ENCODE measurements at places on chromosomes 11 and 22. TPM values are rescaled to one million over a fixed set of nuclear protein-coding genes. Genes with fewer than 3 reads are reported as not detected.

DNA sequence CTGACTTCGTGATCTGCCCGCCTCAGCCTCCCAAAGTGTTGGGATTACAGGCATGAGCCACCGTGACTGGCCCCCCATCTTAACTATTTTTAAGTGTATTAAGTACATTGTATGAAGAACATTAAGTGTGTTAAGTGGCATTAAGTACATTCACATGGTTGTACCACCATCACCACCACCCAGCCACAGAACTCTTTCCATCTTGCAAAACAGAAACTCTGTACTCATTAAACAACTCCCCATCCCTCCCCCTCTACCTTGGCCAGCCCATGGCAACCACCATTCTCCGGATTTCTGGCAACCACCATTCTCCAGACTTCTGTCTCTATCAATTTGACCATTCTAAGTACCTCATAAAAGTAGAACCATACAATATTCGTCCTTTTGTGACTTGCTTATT is 17.8 kb upstream of the PEX26 start:
- H3K4me1 ChIP-seq: peaks cover 2% of the 10 kb centered on the region
- DNase-seq: no peak
- no peaks in the 10 kb centered on the region for H3K36me3 ChIP-seq
- no peak overlapping the region for H3K4me3 ChIP-seq
- peaks cover 12% of the 10 kb centered on the region for H3K27me3 ChIP-seq

GRCh38 chr11:30760345-30760744 is 174.2 kb upstream of the MPPED2 start:
- no peaks in the 10 kb centered on the region for H3K36me3 ChIP-seq
- H3K27me3 ChIP-seq: peaks cover 14% of the 10 kb centered on the region
- no peak overlapping the region for H3K4me3 ChIP-seq
- DNase-seq: no peak

DNA sequence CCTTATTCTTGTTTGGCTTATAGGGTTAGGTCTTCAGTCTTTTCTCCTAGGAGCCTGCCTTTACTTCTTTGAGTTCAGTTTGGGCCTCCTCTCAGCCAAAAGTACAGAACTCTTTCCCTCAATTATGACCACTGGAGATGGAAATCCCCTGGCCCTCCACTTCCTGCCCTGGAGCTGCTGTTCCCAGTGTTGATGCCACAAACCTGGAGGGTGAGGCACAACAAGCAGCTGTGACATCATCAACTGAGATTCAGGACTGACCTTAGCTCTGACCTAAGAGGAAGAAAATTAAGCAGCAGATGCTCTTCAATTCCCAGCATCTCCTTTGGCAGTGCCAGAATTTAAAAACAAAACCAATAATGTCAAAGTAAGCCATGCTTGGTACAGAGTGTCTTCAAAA is 3.0 kb downstream of the ABTB2 start:
- H3K27ac ChIP-seq: no peak overlapping the region
- no peak overlapping the region for H3K4me3 ChIP-seq
- peaks cover 22% of the 10 kb centered on the region for H3K4me1 ChIP-seq
- peaks cover 1% of the 10 kb centered on the region for H3K36me3 ChIP-seq
- H3K27me3 ChIP-seq: peaks cover 53% of the 10 kb centered on the region
- no peak for DNase-seq

GRCh38 chr22:36510966-36511881 is 4.4 kb upstream of the FOXRED2 start:
- H3K27me3 ChIP-seq: no peaks in the 10 kb centered on the region
- no peak overlapping the region for H3K4me3 ChIP-seq
- peaks cover 49% of the 10 kb centered on the region for H3K36me3 ChIP-seq
- peaks cover 10% of the 10 kb centered on the region for H3K4me1 ChIP-seq
- H3K27ac ChIP-seq: peak overlapping the region; percentile 76

- H3K36me3 ChIP-seq: no peaks in the 10 kb centered on the region
- H3K4me1 ChIP-seq: peaks cover 24% of the 10 kb centered on the region
- H3K27ac ChIP-seq: no peak overlapping the region
- no peak for DNase-seq
Measured at GRCh38 chr11:126086248-126086647, 23.6 kb upstream of the CDON start.

GRCh38 chr11:124753205-124753604 is 1.1 kb upstream of the VSIG2 start:
- H3K4me1 ChIP-seq: peaks cover 7% of the 10 kb centered on the region
- no peak overlapping the region for H3K27ac ChIP-seq
- peaks cover 3% of the 10 kb centered on the region for H3K36me3 ChIP-seq
- peaks cover 23% of the 10 kb centered on the region for H3K27me3 ChIP-seq

DNA sequence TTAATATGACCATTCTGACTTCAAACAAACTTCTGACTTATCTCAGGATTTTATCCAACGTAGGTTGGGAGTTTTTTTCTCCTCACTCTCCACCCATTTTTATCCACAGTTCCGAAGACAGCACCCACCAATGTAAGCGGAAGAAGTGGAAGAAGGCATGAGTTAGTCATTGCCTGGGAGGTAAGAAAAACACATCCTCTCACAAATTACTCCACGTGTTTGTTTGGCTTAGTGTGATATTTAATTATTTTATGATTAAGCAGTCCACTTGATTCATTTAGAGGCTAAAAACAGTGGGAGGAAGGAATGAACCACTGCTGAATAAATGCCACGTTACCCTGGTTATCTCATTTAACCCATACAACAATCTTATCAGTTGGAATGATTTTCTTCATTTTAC is 389.6 kb upstream of the ARHGAP42 start:
- no peaks in the 10 kb centered on the region for H3K36me3 ChIP-seq
- DNase-seq: no peak
- H3K4me1 ChIP-seq: no peaks in the 10 kb centered on the region

DNA sequence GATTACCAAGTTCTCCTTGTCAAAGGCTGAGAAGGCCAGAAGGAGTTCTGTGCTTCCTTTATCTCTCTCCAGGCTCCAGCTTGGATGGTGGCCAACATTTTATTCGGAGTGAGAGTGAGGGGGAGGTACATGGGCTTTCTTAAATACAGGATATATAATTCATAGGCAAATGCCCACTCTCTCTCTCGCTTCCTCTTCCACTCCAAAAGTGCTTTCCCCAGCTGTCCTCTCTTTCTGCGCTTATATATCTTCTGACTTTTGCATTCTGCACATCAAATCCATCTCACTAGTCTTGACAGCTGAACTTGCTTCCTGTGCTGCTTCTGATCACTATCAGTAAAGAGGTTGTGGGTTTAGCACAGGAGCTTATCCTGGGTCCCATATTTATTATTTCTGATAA is 125.4 kb upstream of the ARHGAP20 start:
- H3K4me3 ChIP-seq: no peak overlapping the region
- no peak for DNase-seq
- H3K27ac ChIP-seq: no peak overlapping the region
- H3K27me3 ChIP-seq: no peaks in the 10 kb centered on the region

DNA sequence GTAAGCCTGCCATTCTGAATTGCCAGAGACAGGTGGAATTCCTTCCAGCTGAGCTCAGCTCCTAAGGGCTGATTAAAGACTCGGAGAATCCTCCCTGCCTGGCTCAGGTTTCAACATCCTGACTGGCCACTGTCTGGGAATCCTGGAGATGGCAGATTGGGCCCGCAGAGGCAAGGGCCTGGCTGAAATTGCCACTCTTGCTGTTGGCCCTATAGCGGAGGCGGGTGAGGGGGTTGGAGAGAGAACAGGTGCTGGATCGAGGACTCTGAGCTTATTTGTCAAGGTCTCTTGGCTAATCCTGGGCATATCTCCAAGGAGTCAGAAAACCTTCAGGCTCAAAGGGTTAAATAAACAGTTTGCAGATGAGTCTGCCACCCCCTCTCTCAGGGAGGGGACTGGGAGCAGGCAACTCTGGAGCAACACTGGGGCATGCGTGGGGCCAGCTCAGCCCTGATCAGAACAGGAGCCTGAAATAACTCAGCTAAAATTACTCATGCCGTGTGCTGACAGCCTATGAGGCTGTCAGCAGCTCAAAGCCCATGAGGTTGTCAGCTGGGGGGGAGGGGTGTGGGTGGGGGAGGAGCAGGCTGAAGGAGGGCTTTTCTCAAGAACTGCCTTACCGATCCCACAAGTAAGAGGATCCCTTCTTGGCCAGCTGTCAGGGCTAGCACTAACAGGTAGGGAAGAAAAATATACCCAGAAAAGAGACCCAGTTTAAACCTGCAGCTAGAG is 14.7 kb upstream of the MFRP start:
- peaks cover 47% of the 10 kb centered on the region for H3K27me3 ChIP-seq
- H3K4me1 ChIP-seq: peaks cover 8% of the 10 kb centered on the region
- no peaks in the 10 kb centered on the region for H3K36me3 ChIP-seq
- H3K4me3 ChIP-seq: no peak overlapping the region
- H3K27ac ChIP-seq: no peak overlapping the region

- H3K27me3 ChIP-seq: no peaks in the 10 kb centered on the region
- H3K4me1 ChIP-seq: peaks cover 31% of the 10 kb centered on the region
- H3K36me3 ChIP-seq: peaks cover 14% of the 10 kb centered on the region
- no peak overlapping the region for H3K4me3 ChIP-seq
Measured at GRCh38 chr11:10864688-10865087, 6.8 kb upstream of the ZBED5 start.

DNA sequence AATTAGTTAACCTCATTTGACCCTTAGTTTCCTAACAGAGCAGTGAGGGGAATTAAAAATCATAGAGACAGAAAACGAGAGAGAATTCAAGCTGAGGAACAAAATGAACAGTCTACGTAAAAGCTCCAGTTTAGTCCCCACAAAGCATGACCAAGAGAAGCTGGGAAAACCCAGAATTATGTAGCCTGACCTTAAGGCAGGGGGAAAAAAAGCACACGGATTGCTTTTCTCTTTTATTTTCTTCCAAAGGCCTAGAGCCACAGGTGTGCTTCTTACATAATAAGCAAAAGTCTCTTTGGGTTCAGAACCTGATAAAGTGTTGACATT is 514 bp upstream of the AMBRA1 start:
- H3K27ac ChIP-seq: peak overlapping the region; percentile 91
- peaks cover 29% of the 10 kb centered on the region for H3K4me1 ChIP-seq
- peak overlapping the region; percentile 99 for H3K4me3 ChIP-seq
- no peak for DNase-seq

DNA sequence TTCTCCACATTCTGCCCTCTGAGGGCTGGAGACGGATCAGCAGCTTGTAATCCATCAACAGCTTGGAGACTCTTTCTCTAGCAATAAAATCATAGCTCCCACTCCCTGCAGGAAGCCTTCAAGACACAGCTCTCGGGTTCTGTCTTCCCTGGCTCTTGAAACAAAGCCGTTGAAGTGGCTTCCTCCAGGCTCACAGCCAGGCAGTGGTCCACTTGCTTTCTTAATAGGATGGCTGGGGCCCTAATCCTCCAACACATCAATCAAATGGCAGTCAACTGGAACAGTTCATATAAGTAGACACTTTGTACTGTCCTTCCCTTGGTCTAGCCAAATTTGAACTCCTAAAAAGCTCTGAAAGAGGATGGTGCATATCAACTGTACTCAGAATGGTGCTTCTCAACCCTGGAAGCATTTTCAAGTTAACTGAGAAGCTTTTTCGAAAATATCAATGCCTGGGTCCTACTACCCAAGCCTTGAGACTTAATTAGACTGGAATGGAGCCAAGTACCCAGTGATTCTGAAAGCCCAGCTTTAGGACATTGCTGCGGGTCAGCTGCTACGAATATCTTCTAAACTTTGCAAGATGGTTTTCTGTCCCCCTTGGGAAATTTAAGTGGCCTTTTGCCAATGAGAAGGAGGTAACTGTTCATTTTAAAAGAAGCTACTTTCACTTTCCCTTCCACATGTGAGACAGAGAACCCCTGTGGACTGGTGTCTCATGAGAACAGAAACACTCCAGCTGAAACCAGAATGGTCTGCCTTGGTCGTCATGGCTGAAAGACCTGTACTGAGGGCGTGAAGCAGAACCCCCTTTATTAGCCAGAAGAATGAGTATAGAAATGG is 74.7 kb downstream of the SC5D start:
- peaks cover 3% of the 10 kb centered on the region for H3K36me3 ChIP-seq
- peak overlapping the region; percentile 84 for H3K27ac ChIP-seq
- no peaks in the 10 kb centered on the region for H3K27me3 ChIP-seq
- peak overlapping the region; percentile 50 for H3K4me3 ChIP-seq
- H3K4me1 ChIP-seq: peaks cover 39% of the 10 kb centered on the region
- DNase-seq: peak; percentile 24

- H3K4me3 ChIP-seq: no peak overlapping the region
- H3K4me1 ChIP-seq: peaks cover 13% of the 10 kb centered on the region
- no peak for DNase-seq
- H3K36me3 ChIP-seq: peaks cover 26% of the 10 kb centered on the region
- H3K27ac ChIP-seq: no peak overlapping the region
- H3K27me3 ChIP-seq: no peaks in the 10 kb centered on the region
Measured at GRCh38 chr22:47019012-47019790, 256.8 kb downstream of the TBC1D22A start.

- H3K27me3 ChIP-seq: no peaks in the 10 kb centered on the region
- no peak for DNase-seq
Measured at GRCh38 chr22:30347255-30347892, 9.3 kb downstream of the SF3A1 start.

DNA sequence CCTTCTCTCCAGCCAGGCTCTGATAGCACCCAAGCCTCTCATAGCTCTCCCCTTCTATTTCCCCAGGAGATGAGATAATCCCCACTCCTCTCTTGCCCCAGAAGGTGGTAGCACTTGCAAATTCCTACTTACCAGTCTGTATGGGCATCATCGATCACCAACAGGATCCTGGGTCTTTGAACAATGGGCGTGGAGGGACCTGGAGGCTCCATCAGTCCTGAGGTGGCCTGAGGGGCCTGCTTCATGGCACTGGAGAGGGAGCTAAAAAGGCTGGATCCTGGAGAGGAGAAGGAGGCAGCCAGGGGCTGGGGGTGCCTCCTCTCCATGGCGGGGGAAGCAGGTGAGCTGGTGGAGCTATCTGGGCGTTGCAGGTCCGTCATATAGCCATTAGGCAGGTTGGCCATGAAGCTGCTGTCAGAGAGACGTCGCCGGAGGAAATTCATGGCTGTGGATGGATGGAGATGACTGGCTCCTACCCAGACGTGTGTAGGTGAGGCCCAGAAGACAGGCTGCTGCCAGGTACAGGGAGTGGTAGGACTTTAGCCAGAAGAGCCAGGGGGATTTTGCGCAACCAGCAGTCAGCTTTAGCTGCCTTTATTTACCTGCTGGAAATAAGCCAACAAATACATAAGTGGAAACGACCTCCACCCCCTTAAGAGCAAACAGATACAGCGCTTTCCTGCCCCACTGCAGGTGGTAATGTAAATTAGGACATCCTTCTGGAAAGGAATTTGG is 51.8 kb downstream of the SYN3 start:
- no peaks in the 10 kb centered on the region for H3K36me3 ChIP-seq
- H3K4me3 ChIP-seq: no peak overlapping the region
- no peak for DNase-seq
- no peaks in the 10 kb centered on the region for H3K4me1 ChIP-seq
- H3K27me3 ChIP-seq: peaks cover 10% of the 10 kb centered on the region

DNA sequence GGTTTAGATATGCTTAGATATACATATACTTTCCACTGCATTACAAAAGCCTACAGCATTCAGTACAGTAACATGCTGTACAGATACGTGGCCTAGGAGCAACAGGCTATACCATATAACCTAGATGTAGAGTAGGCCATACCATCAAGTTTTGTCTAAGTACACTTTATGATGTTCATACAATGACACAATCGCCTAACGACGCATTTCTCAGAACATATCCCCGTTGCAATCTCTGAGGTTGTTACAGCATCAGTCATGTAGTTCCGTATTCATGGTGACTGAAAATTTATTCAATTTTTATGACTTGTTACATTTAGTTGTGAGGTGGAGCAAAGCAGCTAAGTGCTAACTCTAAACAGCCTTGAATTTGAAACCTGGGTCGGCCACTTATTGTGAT is 6.7 kb downstream of the ZBTB44 start:
- H3K4me3 ChIP-seq: no peak overlapping the region
- peaks cover 44% of the 10 kb centered on the region for H3K4me1 ChIP-seq
- H3K27me3 ChIP-seq: no peaks in the 10 kb centered on the region
- no peak overlapping the region for H3K27ac ChIP-seq

The PATE4 gene
- not detected for total RNA-seq

The C11orf87 gene
- not detected for total RNA-seq

The ZC3H12C gene
- total RNA-seq: 0.10 TPM

The C1QTNF6 gene
- total RNA-seq: 3.2 TPM

The ST13 gene
- 231 TPM for total RNA-seq

The ANO9 gene
- 22.2 TPM for total RNA-seq

The FDXACB1 gene
- total RNA-seq: 9.9 TPM

The NELL1 gene
- total RNA-seq: not detected

Measured in activated naive CD8-positive, alpha-beta T cell treated with anti-CD3 and anti-CD28 coated beads for 36 hours (primary cell).